ENCODE measurements at places on chromosomes 16 and 17.
A peak's percentile ranks its signal among the peaks of the same experiment; 100 is the strongest.

DNA sequence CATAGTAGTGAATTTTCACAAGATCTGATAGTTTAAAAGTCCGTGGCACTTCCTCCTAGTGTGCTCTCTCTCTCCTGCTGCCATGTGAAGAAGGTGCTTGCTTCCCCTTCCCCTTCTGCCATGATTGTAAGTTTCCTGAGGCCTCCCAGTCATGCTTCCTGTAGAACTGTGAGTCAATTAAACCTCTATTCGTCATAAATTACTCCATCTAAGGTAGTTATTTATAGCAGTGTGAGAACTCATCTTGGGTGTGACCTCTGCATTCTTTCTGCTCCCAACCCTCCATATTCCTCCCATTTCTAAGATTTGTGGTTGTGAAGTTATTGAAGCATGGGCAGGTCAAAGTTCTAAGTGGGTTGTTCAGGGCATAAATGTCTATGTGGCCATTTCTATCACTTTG, 62.1 kb upstream of the ADAMTS18 start:
- DNase-seq, result no peak

- no peak for DNase-seq
Observed at GRCh38 chr16:61295311-61295710, 740.9 kb downstream of the CDH8 start.

GRCh38 chr16:20849589-20850390, 43.5 kb downstream of the REXO5 start:
- DNase-seq, result peak; percentile 75

- DNase-seq, result no peak
Observed at GRCh38 chr16:67961551-67961957, 6.9 kb downstream of the SLC12A4 start.

- peak; percentile 76 for DNase-seq
Observed at GRCh38 chr16:11586856-11587642, at the start of gene LITAF. Gene LITAF (minus strand): TSS chr16:11586919. CDS start chr16:11556730, 30,189 bp downstream.

DNA sequence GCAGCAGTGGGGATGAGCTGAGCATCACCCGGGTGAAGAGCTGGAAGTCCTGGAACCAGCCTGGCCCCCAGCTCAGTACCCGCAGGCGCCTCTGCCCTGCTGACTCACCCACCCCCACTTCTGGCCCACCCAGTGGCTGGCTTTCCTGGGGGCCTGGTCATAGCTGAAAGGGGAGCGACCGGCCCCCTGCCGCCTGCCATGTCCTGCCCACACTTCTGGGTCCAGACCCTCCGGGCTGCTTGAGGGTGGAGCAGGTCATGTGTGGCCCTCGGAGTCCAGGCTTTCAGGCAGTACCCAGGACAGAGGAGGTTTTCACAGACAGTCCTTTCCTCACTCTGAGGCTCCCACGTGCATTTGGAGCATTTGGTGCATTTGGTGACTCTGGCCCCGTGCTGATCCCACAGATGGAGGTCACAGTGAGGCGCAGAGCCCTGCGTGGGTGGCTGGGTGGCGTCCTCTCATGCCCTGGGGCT, 7.1 kb upstream of the PIEZO1 start:
- no peak for DNase-seq

- DNase-seq, result no peak
Observed at GRCh38 chr16:54453871-54454270, 167.3 kb upstream of the IRX3 start.

DNA sequence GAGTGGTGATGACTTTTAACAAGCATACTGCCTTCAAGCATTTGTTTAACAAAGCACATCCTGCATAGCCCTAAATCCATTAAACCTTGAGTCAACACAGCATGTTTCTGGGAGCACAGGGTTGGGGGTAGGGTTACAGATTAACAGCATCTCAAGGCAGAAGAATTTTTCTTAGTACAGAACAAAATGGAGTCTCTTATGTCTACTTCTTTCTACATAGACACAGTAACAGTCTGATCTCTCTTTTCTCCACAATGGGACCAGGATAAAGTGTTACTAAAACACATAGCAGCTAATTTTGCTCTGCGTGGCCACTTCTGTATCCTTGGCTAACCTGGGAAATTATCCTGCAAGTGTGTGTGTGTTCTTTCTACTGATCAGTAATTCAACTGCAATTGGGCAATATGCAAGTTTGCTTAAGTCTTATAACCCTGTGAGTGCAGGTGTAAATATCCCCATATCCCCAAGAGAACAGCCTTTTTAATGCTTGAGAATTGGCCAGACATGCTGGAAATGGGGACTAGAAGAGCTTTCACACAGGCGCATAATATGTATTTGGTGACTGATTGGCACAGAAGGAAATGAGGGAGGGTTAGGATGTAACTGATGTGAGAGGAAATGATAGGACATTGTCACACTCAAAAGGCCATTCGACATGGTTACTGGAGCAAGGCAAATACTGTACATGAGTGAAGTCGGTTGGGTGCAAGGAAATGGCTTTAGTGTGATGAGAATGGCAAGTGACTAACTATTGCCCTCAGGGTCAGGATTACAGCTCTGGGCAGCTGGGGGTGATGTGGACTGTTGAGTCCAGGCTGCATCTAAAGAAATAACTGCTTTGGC, 10.8 kb upstream of the ANKS4B start:
- DNase-seq, result no peak

DNA sequence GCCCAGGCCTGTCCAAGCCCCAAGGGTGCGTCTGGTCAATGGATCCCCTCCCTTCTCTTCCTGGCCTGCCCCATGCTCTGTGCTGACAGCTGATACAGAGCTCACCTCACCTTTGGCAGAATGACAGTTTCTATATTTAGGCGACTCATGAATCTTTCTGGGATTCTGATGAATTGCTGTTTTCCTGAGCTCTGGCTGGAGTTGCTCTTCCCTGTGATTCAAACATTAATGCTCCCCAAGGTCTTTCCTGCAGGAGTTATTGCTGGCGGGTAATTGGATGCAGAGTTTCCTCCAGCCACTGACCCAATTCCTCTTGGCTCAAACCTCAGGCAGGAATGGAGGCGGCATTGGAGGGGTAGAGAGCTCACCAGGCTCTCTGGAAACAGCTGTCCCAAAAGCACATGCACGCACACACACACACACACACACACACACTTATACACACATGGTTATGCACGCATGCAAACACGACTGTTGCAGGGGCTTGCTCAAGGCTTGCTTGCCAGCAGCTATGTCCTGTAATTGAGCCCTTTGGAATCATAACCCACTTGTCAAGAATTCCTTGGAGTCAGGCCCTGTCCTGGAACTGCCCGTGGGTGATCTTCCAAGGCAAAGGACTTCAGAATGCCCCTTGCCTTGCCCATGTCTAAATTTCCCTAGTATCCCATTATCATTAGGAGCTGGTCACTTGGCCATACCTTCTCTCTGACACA, 128.8 kb downstream of the ASIC2 start:
- DNase-seq, result no peak

DNA sequence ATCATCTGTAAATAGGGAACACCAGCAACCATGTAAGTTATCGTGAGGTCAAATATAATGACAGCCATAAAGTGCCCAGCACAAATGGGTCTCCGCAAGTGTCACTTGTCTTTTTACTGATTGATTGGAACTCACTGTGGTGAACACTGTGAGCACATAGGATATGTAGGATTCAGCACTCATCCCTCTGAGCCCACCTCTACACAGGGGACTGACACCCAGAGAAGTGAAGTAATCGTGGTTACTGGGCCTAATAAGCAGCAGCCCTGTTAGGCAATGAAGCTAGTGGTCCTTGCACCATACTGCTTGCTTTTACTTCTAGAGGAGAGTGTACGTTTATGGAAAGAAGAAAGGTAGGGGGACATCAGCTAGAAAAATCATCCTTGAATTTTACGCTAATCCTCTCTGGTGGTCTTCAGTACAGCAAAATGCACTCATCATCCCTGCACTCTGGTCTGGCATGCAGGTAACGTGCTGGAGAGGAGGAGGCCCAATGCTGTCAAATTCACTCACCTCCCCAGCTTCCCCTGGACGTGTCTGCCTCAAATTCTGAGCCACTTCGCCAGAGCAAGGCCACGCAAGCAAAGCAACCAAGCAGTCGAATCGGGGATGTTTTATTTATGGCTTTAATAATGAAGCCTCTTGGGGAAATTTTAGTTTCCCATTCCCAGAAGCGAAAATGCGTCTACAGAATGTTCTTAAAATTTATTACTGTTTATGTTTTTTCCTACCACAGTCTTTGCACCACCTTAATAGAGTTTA, 74.7 kb downstream of the YPEL2 start:
- DNase-seq, result no peak

- DNase-seq, result no peak
Observed at GRCh38 chr16:67346341-67346740, 19.7 kb downstream of the LRRC36 start.

DNA sequence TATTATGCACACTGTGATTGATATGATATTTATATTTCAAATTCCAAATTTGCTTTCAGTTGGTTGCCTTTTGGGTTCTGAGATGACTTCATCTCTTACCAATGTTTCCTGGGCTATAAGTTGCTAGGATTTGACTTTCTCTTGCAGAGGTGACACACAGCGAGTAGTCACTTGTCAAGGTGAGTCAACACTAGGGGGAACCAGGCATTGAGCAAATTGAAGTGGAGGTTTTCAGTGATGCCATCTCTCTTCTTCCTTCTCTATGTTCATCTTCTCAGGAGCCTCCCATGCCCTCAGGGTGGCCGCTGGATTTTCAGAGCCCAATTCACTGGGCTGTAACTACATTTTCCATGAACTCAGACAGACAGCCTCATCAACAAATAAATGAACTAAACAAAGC, 6.0 kb upstream of the CPD start:
- peak; percentile 62 for DNase-seq

DNA sequence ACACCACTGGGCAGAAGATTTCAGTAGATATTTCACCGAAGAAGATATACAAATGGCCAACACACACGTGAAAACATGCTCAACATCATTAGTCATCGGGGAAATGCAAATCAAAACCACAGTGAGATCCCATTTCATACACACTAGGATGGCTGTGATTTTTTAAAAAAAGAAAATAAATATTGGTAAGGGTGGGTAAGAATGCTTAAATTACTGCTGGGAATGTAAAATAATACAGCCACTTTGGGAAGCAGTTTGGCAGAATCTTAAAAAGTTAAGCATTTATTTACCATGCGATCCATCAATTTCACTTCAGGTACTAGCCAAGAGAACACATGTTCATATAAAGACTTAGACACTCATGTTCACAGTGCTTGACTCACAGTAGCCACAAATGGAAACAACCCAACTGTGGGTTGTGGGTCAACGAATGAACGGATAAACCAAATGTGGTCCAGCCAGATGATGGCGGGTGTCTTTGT, 6.5 kb upstream of the C16orf74 start:
- DNase-seq, result peak; percentile 50

DNA sequence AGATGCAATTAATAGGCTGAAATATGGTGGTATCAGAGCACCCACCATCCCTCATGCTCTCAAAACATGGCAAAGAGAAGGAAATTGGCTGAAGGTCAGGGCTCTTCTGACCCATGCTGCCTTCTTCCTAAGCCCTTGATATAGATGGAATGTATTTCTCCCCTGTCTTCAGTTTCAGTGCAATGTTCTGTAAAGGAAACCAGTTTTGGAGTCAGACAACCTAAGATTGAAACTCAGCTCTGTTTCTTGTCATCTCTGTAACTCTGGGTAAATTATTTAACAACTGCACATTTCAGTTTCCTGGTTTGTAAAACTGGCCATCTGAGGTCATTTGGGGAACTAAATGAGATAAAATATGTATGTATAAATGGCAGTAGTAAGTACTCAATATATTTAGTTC, 243.9 kb downstream of the CA10 start:
- DNase-seq, result no peak

DNA sequence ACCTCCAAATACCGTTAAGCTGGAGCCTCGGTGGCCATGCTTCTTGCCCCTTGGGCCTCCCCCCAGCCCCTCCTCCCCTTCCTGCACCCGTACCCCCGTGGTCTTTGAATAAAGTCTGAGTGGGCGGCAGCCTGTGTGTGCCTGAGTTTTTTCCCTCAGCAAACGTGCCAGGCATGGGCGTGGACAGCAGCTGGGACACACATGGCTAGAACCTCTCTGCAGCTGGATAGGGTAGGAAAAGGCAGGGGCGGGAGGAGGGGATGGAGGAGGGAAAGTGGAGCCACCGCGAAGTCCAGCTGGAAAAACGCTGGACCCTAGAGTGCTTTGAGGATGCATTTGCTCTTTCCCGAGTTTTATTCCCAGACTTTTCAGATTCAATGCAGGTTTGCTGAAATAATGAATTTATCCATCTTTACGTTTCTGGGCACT, 928 bp downstream of the HBA1 start:
- DNase-seq, result no peak

DNA sequence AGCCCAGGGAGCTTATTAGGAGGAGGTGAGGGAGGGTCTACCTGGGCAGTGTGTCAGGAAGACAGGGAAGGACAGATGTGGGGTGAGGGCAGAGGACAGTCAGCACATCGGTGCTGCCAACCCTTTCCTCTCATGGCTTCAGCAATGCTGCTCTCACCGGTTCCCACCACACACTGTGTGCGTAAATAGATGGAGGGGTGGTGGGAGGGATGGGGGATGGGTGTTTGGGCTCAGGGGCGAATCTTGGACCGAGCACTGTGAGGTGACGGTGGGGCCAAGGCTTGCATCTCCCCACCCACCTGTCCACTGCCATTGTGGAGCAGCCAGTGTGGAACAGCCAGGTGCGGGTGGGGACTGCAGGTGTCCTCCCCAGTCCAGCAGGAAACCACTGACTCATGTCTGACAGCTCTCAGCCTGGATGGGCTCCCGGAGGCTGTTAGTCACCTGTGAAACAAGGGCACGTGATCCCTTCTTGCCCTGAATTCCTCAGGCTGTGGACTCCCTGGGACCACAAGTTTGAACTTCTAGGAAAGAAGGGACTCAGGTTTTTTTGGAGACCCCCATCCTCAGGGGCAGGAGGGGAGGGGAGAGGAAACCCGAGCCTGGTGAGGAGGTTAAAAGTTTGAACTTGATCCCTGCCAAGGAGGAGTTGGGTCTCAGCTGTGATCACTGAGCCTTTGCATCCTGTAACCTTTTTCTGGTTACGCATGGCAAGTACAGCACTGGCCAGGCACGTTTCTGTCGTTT, 42.7 kb upstream of the SMPD3 start:
- DNase-seq, result no peak

DNA sequence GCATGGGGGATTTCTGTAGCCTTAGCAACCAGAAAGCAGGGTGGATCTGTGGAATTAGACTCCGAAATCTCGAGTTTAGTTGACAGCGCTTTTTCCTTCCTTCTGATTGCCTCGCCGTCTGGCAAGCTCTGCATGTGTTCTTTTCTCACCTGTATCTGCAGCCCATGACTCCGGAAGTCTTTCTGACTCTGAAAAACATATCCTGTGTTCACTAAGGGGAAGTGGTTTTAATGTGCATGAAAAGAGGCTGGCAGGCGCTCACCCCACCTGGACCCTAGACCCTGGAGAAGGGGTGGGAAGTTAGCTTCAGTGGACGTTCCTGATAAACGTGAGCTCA, 158.5 kb downstream of the RPTOR start:
- DNase-seq, result peak; percentile 35

DNA sequence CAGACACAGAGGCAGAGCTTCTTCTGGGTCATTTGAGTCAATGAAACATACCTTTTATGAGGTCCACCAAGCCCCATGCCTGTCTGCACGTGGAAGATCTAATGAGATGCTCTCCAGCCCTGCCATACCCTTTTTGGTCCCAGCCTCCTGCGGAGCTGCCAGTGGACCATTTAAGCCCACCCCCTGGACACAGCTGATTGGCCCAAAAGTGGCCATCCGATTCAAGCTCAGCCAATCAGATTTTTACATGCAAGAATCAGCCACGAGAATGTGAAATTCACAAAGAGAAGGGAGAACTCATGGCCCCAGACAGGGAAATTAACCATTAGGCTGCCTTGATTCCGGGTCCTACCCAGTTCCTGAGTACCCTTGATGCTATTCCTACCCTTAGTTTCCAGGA, 231.0 kb upstream of the EEF2KMT start:
- no peak for DNase-seq

All from activated CD4-positive, alpha-beta memory T cell treated with anti-CD3 and anti-CD28 coated beads for 36 hours (primary cell).